Left lung (tissue), 14 donors: ENCODE measurements at places on chromosomes 11 and 22.

DNA sequence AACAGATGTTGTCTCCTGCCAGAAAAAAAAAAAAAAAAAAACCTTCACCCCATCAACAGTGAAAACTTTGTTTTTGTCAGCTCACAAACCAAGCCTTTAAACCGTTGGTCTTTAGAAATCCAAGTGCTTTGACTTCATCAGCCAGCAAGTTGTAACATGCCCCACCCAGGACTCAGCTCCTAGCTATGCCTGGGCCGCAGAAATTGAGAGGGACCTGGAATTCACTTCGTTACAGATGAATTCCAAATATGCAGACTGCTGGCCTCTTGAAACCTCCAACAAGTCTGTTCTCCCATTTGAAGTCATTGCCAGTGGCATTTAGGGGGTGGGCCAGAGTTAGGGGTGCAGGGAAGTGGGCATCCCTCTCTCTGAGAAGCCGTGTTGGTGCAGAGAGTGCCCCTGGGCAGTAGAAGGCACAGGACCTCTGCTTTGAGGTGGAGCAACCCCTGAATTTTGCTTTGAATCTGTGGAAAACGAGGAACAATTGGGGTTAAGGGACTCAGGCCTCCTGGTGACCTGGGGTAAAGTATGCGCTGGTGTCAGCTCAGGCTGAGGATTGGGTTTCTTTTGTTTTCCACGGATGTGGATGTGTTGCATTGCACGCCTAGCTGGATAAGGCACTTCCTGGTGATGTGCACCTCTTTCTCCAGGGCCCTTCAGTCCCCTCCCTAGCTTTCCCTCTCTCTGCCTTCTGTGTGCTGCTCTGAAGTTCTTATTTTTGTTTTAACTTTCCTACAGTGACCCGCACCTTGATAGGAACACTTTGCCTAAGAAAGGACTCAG is 109.5 kb downstream of the DBX1 start:
- no peak for DNase-seq

- DNase-seq = no peak
Measured at GRCh38 chr11:130783323-130783722, 133.0 kb downstream of the SNX19 start.

GRCh38 chr11:5929571-5930368 is 12.3 kb upstream of the OR56A3 start:
- no peak for DNase-seq

- DNase-seq = no peak
Measured at GRCh38 chr11:83927422-83927821, 641.3 kb upstream of the CCDC90B start.

DNA sequence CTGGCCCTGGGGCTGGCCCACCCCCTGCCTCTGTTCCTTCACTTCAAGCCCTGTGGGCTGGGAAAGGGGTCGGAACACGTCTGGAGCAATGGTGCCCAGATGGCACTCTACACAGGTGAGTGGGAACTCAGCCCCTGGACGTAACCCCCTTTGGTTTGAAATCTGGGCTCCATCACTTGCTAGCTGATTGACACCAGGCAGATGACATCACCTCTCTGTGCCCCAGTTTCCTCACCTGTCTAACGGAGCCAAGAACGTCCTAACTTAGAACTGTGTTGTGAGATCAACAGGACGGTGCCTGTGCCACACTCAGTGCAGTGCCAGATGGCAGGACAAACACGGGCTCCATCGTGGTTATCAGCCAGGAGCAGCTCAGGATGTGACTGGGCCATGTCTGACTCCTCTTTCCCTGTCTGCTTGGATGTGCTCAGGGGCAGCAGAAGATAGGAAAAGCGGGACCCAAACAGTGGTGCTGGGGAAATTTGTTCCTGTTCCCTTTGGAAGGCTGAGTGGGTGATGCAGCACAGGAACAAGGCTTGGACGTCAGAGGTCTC is 24.4 kb downstream of the NPTXR start:
- DNase-seq = no peak

DNA sequence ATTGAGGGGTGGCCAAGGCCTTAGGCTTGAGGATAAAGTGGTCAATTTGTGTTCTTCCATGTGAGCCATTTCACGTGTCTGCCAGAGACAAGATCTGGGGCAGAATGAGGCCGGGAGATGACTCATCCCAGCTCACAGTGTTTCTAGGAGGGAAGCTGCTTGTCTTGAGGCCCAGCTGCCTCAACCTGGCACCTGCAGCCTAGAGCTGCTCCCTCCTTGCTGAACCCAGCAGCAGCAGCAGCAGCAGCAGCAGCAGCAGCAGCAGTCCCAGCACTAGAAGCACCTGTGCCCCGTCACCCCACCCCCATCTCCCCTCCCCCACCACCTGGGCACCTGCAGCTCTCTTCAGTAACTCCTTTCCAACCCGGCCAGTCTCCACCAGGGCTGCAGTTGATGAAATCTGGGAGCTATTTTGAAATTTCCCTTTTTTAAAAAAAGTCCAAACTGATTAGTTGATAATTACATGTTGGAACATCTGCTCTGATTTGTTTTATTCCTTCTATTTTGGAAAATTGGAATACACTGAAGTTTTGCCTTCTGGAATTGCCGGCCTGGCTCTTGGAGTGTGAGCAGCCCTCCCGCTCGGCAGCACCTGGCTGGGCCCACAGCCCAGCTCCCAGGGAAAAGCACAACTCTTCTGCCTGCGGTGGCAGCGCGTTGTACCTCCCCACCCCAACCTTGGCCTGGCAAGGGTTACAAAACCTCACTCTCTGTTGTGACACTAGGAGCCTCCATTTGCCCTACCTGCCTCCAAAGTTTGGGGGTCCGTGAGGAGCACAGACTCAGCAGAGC is 143.5 kb downstream of the NXPE2 start:
- no peak for DNase-seq

DNA sequence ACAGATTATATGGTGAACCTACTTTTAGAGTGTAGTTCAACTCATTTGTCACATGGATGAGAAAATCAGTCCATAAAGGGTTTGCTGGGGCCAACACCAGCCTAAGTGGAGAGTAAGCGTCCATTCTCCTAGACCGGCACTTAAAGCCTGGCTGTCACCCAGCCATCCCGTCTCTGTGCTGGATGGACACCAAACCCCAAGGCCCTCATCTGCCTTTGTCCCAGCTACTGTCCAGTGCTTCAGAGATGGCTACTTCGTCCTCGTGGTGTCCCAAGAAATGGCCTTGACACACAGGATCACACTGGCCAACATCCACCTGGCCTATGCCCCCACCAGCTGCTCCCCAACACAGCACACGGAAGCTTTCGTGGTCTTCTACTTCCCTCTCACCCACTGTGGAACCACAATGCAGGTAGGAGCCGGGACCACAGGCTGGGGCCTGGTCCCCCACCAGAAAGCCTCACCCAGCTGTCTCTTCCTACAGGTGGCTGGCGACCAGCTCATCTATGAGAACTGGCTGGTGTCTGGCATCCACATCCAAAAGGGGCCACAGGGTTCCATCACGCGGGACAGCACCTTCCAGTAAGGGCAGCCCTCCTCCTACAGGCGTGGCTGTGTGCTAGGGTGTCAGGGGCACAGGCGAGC is 3.5 kb downstream of the ZP1 start:
- DNase-seq = no peak

- no peak for DNase-seq
Measured at GRCh38 chr11:98289617-98290263, 731.0 kb upstream of the CNTN5 start.

GRCh38 chr22:40015358-40015976 is 20.7 kb downstream of the FAM83F start:
- DNase-seq = no peak

GRCh38 chr22:29377979-29378378 is 10.4 kb downstream of the AP1B1 start:
- DNase-seq = peak; percentile 51

- no peak for DNase-seq
Measured at GRCh38 chr11:26247340-26247739, 84.6 kb upstream of the ANO3 start.

GRCh38 chr11:93689240-93689639 is 27.8 kb downstream of the CEP295 start:
- DNase-seq = no peak

GRCh38 chr11:68213135-68213515 is at the start of gene KMT5B:
Gene KMT5B, minus strand, starts transcription at chr11:68213296. Its CDS starts 23,220 bp downstream, at chr11:68190076.
- peak; percentile 45 for DNase-seq

GRCh38 chr11:113134626-113135025 is 173.4 kb downstream of the NCAM1 start:
- DNase-seq = no peak

- peak; percentile 31 for DNase-seq
Measured at GRCh38 chr11:100574894-100575769, 112.0 kb upstream of the ARHGAP42 start.

DNA sequence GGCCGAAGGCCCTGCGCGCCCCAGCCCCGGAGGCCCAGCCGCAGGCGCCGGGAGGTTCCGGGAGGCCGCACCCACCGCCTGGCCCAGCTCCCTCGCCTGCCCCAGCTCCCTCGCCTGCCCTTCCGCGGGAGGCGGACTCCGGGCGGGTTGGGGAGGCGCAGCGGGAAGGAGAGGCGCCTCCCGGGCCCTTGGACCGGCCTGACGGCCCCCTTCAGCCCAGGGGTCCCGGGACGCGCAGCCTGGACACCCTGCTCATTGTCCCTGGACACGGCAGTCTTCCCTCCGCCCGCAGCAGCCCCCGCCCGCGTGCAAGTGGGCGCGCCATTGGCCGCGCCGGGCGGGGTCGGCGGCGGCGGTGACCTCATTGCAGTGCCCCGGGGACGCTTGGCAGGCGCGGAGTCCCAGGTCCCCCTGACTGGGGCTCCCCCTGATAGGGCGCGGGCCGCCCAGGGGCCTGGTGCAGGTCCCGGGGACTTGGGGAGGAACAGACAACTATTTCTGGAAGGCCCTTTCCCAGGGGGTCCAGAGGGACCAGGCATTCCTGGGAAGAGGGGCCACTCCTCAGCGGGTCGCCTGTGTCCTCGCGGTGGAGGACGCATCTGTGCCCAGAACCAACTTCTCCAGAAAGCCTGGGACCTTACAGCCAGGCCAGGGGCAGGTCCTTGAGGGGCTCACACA is 501 bp downstream of the CD151 start:
- peak; percentile 89 for DNase-seq
